T-cell (primary cell): ENCODE measurements at places on chromosomes 7 and 10. TPM values are rescaled to one million over a fixed set of nuclear protein-coding genes. Genes with fewer than 3 reads are reported as not detected.

- H3K36me3 ChIP-seq = no peaks in the 10 kb centered on the region
- no peak overlapping the region for H3K27ac ChIP-seq
- H3K4me3 ChIP-seq = no peak overlapping the region
- H3K27me3 ChIP-seq = no peaks in the 10 kb centered on the region
Measured at GRCh38 chr10:98314532-98315284, 46.7 kb upstream of the LOXL4 start.

- no peaks in the 10 kb centered on the region for H3K27me3 ChIP-seq
- H3K4me3 ChIP-seq = no peak overlapping the region
- no peaks in the 10 kb centered on the region for H3K4me1 ChIP-seq
Measured at GRCh38 chr7:127035203-127035849, 217.4 kb downstream of the GRM8 start.

DNA sequence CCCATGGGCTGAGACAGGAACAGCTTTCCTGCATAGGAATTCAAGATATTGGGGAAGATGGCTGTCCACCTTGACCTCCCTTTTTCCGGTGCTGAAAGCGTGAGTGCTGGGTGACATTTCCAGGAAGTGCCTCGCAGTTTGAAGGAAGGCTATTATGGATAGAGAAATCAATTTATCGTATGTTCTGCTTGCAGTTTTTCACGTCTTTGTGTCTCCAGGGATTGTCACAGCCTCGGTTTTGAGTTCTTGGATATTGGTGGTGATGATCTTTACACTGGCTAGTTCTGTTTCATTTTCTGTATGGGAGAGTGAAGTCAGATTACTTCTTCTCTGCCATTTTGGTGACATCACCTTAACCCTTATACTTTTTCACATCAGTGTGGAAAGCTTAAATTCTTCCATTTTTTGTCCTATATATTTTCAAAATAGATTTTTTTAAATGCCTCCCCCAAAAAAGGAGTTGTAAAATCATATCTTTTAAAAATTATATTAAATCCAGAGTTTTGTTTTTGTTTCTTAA, 102.5 kb upstream of the APBB1IP start:
- H3K4me3 ChIP-seq = peak overlapping the region; percentile 67
- H3K27me3 ChIP-seq = peaks cover 4% of the 10 kb centered on the region
- H3K36me3 ChIP-seq = no peaks in the 10 kb centered on the region
- no peaks in the 10 kb centered on the region for H3K4me1 ChIP-seq
- no peak overlapping the region for H3K27ac ChIP-seq

Gene VWC2
- total RNA-seq = not detected

Gene MNX1
- 0.30 TPM for total RNA-seq

- no peaks in the 10 kb centered on the region for H3K36me3 ChIP-seq
- no peak for DNase-seq
- H3K4me3 ChIP-seq = no peak overlapping the region
- no peaks in the 10 kb centered on the region for H3K27me3 ChIP-seq
- H3K27ac ChIP-seq = no peak overlapping the region
Measured at GRCh38 chr10:79139124-79139835, 70.5 kb downstream of the ZMIZ1 start.

Gene GPER1
- total RNA-seq = 0.26 TPM

DNA sequence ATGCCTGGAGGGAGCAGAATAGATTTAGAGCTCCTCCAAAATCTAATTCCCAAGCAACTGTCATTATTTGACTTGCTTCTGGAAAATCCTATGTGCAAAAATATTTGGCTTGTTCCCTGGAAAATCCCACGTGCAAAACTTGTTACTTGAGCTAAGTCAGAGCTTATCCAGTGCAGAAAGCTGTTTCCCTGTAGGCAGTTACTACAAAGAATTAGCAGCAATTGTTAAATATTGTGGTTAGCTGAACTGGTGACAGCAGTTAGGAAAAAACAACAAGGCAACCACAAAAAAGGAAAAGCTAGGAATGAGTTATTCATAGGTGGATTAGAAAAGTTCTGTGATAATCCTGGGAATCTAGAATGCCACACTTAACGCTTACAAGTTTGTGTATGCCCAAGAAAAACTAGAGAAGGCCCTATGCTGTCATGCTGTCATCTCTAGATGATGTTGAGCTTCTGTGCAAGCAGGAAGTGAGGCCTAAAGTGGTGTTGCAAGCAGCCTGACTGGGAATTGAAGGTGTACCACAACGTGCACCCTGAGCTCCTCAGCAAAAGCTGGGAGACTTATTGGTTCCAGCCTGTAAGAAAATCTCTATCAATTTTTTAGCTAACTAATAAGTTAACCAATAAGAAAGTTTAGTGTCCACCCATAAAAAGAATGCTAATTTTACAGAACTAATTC, 738.6 kb upstream of the LRRTM3 start:
- no peak overlapping the region for H3K4me3 ChIP-seq
- no peaks in the 10 kb centered on the region for H3K4me1 ChIP-seq
- DNase-seq = no peak
- H3K27ac ChIP-seq = no peak overlapping the region
- no peaks in the 10 kb centered on the region for H3K27me3 ChIP-seq

DNA sequence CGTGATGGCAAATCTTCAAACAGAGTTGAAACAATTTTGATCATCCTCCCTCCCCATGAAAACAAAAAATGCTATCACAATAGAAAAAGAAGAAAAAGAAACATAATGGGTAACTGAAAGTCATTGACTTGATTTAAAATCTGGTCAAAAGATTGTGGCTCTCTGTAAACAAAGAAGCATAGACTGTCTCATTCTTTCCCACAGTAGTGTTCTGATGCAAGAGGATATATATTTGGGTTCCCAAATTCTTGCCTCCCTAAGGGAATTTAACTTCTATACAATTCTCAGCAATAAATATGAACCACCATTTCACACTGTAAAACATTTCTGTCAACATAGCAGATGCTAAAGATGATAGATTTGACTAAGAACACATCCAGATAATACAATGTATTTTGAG, 32.8 kb upstream of the MEOX2 start:
- H3K4me3 ChIP-seq = no peak overlapping the region
- no peak overlapping the region for H3K27ac ChIP-seq
- no peaks in the 10 kb centered on the region for H3K4me1 ChIP-seq
- no peaks in the 10 kb centered on the region for H3K36me3 ChIP-seq
- DNase-seq = no peak
- H3K27me3 ChIP-seq = no peaks in the 10 kb centered on the region

GRCh38 chr10:99693933-99694583, 34.7 kb downstream of the ENTPD7 start:
- H3K27me3 ChIP-seq = no peaks in the 10 kb centered on the region
- DNase-seq = no peak
- H3K4me1 ChIP-seq = no peaks in the 10 kb centered on the region
- no peaks in the 10 kb centered on the region for H3K36me3 ChIP-seq
- no peak overlapping the region for H3K27ac ChIP-seq
